ENCODE measurements at places on chromosomes 7 and 10. TPM values are rescaled to one million over a fixed set of nuclear protein-coding genes. Genes with fewer than 3 reads are reported as not detected.

Gene PDE6C
- not detected for total RNA-seq

Gene TYSND1
- total RNA-seq = 17.2 TPM

Gene KNDC1
- 1.8 TPM for total RNA-seq

Gene AZGP1
- not detected for total RNA-seq

Gene FKBP14
- 11.0 TPM for total RNA-seq

Gene MYO3A
- total RNA-seq = not detected

Gene FZD1
- total RNA-seq = 2.5 TPM

Gene ERVW-1
- total RNA-seq = not detected

Gene NDUFB8
- 295 TPM for total RNA-seq

All from A549 treated with CpdA at 1 μM for 4 hours (cell line).